Tongue (tissue), 3 donors: ENCODE measurements at places on chromosomes 1 and 21.

- DNase-seq: peak; percentile 46
These were observed 1.1 kb downstream of the LRRC8C start for GRCh38 chr1:89633800-89634625.

- peak; percentile 19 for DNase-seq
These were observed 12.6 kb upstream of the ADORA3 start for GRCh38 chr1:111516005-111516535.

DNA sequence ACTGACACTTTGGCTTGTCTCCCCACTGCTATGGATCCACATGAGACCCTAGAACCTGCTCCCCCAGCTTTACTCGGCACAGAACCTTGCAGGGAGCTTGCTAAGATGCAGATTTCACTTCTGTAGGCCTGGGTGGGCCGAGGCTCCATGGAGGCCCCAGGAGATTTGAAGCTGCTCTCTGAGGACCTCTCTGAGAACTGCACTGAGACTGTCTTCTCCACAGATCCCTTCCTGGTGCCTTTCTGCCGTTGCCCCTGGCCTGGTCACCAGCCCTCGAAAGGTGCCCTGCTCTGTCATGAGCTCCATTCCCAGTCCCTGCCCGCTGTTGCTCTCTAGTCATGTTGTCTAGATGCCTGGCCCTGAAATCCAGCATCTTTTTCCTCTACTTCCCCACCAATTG lies 588.4 kb downstream of the AJAP1 start:
- DNase-seq: no peak

DNA sequence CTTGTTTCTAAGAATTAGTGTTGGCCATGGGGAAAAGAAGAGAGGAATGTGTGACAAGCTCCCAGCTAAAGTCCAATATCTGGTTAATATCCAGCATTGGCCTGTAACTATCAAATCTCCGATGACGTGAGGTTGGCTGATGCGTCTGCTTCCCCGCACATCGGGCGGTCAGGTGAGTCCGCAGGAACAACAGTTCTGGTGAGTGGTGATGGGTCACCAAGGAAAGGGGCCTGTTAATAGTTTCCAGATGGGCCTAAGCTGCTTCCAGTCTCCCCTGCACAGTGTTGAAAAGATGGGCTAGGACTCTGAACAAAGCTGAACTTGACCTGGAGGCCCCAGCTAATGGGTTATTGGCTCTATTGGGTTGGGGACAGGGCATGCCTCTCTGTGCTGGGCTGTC lies 193.1 kb upstream of the EDN2 start:
- DNase-seq: peak; percentile 75

DNA sequence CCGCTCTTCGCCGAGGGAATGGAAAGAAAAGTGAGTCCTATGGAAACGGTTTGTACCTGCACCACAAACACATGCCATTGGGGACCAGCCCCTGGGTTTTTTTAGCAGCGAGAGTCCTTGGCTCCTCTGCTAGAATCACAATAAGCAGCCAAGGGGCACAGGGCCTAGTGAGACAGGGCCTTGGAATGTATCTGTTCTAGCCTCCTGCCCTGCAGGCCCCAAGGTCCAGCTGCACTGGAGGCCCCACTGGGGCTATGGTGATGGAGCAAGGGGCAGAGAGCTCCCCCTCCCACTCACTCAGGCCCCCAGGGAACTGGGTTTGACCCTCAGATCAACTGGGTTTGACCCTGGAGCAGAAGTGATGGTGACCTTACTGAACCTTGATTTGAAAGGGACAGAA lies 14.4 kb downstream of the SHISA4 start:
- no peak for DNase-seq

GRCh38 chr21:37984416-37984815 lies 68.2 kb upstream of the KCNJ6 start:
- DNase-seq: no peak

DNA sequence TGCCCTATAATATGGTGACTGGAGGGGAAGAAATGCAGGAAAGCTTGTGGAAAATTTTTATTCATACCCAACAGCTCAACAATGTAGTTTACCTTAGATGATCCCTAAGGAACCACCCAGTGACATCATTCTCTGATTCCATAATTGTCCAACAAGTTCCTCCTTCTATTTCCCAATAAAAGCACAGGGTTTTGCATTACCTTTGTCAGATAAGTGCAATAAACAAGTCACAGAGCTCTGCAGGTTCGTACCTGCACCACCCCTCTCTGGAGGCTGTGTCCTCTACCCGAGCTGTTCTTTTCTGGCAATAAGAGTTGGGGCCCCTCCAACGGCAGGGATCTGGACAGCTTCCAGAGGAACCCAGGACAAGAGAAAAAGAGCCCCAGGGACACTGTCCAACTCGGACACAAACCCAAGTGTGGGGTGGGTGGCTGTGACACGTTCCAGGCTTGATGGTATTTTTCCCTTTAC lies 38.8 kb downstream of the RCAN1 start:
- no peak for DNase-seq

DNA sequence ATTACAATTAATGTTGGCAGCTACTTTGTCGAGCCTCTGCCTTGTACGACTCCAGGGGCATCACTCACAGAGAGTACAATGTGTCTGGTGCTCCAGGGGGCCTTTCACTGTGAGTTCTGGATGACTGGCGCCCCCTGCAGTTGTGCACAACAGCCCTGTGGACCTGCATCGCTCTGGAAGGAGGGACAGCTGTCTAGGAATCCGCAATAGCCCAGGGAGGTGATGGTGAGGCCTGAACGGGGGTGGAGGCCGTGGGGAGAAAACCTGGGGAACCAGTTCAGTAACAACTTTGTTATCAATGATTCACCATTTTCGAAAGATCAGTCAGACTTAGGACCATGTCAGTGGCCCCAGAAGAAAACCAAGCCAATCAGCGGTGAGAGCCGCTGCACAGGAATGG lies 189.1 kb downstream of the KAZN start:
- no peak for DNase-seq

DNA sequence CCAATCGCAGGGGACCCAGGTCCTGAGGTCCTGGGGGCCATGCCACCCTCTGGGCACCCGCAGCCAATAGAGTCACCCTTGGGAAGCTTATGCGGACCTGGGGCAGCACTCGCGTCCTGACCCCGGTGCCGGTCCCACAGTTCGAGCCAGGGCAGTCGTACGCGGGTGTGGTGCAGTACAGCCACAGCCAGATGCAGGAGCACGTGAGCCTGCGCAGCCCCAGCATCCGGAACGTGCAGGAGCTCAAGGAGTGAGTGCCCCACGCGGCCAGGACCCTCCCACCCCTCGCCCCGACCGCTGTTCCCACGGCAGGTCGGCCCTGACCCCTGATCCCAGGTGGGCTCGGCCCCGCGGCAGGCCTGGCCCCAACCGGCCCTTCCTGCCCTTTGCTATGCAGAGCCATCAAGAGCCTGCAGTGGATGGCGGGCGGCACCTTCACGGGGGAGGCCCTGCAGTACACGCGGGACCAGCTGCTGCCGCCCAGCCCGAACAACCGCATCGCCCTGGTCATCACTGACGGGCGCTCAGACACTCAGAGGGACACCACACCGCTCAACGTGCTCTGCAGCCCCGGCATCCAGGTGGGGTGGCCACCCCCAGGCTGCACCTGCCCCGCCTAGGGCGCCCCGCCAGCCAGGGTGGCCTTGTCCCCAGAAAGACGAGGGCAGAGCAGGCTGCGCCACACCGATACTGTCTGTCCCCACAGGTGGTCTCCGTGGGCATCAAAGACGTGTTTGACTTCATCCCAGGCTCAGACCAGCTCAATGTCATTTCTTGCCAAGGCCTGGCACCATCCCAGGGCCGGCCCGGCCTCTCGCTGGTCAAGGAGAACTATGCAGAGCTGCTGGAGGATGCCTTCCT lies 20.5 kb downstream of the COL6A1 start:
- DNase-seq: no peak

DNA sequence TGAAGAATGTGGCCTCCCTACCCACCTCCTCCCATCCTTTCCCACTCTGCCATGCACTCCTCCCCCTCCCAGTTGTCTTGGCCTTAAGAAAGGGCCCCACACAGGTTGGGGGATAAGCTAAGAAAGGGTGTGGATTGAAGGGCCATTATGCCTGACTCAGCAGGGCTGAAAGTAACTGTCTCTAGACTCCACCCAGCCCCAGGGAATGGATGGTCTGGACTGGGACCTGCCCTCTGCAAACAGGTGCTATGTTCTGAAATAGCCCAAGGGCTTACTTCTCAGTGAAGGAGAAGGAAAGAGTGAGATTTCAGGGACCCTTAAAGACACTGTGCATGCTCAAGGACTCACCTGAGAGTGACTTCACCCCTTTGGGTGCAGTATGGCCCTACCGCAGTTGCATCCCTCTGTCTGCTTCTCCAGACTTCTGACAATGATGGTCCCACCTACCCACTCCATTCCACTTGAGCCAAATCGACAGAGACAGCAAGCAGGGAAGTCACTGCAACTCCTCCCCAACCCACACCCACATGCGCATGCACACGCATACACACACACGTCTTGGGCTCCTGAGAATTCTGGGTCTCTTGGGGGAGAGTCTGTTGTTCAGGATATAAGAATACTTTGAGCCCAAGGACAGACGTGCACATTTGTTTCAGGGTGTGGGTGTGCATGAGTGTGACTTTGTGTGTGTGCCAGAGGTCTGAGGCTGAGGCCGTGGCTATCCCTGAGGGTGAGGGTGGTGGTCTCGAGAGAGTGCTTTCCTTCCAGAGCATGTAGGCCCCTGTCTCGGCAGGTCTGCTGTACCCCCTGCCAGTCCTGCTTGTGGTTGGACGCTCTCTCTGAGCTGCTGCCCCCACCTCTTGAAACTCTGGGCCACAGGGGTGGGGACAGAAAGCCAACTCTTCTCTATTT lies 231.9 kb downstream of the PTPRU start:
- DNase-seq: no peak

DNA sequence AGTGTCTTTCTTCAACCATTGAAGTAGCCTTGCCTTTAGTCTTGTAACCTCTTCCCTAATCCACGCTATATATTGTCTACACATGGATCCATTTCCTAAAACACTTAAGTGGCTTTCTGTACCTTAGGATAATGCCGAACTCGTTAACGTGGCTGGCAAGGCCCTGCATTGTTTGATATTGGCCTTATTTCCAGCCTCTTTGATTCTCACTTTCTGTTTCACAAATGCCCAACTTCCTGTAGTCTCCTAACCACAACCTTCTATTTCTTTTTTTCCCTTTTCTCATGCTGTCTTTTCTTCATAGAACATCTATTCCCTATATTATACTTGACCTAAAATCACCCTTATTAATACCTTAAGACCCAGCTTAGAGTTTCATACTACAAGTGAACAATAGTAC lies 536.0 kb downstream of the LMO4 start:
- DNase-seq: no peak

DNA sequence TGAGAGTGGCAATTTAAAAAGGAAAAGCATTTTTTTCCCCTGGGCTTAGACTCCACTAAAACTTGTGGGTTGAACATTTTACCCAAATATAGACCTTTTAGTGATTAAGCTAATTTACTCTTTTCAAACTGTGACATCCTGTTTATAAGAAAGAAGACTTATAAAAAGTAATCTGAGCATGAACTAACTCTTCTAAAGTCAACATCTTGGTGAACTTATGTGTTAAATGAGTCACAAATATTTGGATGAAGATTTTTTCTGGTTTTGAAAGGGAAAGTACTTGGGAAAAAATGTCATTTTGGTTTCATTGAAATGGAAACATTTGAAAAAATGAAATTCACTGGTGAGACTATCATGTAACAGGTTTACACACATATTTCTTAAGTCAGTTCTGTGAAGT lies 109.8 kb downstream of the KCNK2 start:
- DNase-seq: no peak

GRCh38 chr1:3459051-3459908 lies 4.8 kb downstream of the ARHGEF16 start:
- DNase-seq: no peak

DNA sequence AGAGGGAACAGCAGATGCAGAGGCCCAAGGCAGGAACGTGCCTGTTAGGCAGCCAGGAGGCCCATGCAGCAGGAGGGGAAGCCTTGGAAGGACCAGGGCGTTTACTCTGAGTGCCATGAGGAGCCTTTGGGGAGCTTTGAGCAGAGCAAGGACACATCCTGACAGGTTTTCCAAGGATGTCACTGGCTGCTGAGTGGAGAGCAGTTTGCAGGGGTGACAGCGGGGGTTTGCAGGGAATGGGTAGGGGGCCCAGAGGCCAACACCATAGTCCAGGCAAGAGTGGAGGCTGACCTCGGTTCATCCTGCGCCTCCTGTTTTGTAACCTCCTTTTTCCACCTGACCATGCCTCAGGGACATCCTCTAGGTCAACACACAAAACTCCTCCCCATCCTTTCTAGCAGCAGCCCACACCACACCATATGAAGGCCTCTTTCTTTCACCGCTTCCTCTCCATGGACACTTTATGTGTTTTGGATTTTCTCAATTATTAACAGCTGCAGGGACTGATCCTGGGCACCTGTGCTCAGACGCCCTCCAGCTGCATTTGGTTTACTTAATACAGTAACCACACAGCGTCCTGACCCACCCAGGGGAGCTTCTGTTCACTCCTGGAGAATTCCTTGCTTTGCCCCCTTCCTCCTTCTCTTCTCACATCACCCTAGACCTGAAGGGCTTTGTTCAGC lies 528.5 kb downstream of the MATN1 start:
- DNase-seq: peak; percentile 41

- DNase-seq: no peak
These were observed 31.2 kb downstream of the KCNA10 start for GRCh38 chr1:110487726-110488125.

GRCh38 chr1:84143796-84144565 lies at the start of gene PRKACB:
Gene PRKACB, plus strand, starts transcription at chr1:84144271. Its CDS starts 91 bp downstream, at chr1:84144362.
- peak; percentile 21 for DNase-seq

DNA sequence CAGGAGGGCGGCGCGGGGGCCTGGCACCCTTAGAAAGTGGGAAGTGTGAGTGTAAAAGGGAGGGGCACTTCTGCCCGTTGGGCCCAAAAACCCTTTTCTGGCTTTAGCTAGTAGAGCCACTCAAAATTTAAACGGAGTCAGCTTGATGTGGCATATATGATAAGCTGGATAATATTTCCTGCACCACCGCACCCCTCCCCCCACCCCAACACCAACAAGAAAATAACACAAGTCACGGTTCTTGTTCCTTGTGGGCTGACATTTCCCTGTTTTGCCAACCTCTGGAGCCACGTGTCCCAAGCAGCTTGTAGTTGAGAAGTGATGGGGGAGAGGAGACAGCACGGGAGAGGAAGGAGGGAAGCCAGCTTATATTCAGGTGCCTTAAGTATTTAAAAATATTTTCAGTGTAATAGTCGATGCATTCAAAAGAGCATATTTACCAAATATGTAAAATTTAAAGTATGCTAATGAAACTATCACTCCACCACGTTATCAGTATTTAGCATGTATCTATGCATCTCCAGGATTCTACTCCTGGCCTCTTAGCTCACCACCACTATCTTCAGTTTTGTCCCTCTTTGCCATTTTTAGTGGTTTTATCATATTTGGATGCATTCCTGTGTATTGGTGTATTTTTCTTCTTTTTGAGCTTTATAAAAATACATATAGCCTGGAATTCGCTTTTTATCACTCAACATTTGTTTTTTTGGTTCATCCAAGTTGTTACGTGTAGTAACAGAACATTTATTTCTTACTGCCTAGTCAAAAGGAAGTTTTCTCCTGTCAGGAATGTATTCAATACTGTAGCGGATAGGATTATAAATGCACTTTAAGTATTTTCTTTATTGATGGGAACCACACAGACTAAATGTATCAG lies 773 bp upstream of the DDX59 start:
- no peak for DNase-seq

GRCh38 chr1:218409946-218410510 lies 64.9 kb downstream of the TGFB2 start:
- no peak for DNase-seq
